ENCODE measurements at places on chromosomes 7 and 10. TPM values are rescaled to one million over a fixed set of nuclear protein-coding genes. Genes with fewer than 3 reads are reported as not detected.
A peak's percentile ranks its signal among the peaks of the same experiment; 100 is the strongest.

The CPXM2 gene
- not detected for total RNA-seq

The WNT8B gene
- not detected for total RNA-seq

DNA sequence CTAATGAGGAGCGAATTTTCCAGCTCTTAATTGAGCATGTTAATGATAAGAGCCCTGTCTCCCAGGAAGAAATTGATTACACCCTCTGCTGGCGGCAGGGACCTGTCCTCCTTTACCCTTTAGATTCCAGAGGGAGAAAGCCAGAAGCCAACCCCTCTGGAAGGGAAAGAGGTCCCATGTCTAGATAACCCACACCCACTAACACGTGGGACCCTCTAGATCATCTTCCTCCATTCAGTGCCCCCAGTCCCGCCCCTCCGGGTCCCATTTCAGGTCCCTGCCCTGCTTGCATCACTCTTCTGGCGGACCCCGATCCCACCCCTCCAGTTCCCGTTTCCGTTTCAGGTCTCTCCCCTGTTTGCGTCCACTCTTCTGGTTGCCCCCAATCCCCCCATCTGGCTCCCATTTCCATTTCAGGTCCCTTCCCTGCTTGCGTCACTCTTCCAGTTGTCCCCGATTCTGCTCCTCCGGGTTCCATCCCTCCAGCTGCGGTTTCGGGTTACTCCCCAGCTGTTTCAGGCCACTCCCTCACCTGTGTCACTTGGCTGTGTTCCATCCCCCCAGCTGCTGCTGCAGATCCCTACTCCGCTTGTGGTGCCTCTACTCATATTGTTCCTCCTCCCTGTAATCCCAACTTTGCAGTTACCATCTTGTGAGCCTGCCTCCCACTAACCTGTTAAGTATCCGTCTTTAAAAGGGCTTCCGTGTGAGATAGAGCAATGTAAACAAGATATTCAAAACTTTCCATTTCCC is 202.4 kb downstream of the SH2D4B start:
- DNase-seq: no peak

DNA sequence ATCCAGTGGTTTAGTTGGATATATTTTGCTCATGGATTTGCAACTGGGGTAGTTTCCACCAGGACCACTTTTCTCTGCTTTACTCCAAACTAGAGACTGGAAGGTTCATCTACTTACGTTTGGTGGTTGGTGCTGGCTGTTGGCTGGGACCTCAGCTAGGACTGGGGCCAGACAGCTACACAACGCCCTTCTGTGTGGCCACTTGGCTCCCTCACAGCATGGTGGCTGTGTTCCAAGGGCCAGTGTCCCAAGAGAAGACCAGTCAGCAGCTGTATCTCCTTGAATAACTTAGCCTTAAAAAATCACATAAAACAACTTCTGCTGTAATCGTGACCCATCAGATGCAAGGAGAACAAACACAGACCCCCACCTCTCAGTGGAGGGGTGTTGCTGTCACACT is 4.2 kb upstream of the KCNH2 start:
- DNase-seq: no peak

GRCh38 chr7:44561962-44562621 is 11.6 kb downstream of the DDX56 start:
- DNase-seq: peak; percentile 84

DNA sequence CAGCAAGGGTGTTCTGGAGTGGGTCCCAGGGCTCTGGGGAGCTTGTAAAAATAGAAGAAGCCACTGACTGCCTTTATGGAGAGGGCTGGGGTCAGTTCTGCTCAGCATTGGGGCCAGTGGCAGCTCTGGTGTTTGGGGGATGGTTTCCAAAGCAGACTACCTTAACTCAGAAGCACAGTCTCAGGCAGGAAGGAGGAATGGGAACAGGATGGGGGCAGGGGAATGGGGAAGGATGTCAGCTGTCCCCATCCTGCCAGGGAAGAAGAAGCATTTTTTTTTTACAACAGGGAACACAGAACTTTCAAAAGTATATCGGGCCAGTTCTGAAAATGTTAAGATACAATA is 28.8 kb downstream of the TSPAN15 start:
- no peak for DNase-seq
